ENCODE measurements at places on chromosomes 1 and 21. TPM values are rescaled to one million over a fixed set of nuclear protein-coding genes. Genes with fewer than 3 reads are reported as not detected.

DNA sequence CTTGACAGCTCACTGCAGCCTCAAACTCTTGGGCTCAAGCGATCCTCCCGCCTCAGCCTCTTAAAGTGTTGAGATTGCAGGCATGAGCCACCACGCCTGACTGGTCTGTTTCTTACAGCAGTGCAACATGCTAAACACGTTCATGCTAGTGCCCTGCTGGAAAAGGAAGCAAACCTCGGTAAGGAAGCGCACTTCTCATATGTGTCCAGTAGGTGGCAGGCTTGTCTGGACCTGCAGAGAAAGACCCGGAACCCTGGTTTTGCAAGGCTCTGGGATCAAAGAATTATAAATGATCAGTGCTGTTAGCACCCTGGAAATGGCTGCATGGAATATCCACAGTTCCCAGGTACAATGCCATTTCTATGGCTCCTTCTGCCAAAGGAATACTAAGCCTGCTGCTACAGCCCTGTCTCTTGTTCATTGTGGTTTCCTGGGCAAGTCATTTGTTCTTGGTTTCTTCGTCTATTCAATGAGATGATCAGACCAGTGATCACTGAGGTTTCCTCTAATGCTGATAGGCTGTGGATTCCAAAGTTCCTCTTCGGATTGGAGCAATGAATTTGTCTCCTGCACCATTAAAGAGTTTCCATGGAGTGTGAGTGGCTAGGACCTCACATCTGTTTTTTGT lies 15.9 kb downstream of the RNU5D-1 start:
- peak; percentile 67 for DNase-seq

GRCh38 chr21:44872649-44873355 lies 688 bp downstream of the PTTG1IP start:
- DNase-seq: peak; percentile 19

GRCh38 chr1:63931468-63931867 lies 157.7 kb downstream of the ROR1 start:
- DNase-seq: peak; percentile 70

AMY1A gene
- total RNA-seq: not detected

DNA sequence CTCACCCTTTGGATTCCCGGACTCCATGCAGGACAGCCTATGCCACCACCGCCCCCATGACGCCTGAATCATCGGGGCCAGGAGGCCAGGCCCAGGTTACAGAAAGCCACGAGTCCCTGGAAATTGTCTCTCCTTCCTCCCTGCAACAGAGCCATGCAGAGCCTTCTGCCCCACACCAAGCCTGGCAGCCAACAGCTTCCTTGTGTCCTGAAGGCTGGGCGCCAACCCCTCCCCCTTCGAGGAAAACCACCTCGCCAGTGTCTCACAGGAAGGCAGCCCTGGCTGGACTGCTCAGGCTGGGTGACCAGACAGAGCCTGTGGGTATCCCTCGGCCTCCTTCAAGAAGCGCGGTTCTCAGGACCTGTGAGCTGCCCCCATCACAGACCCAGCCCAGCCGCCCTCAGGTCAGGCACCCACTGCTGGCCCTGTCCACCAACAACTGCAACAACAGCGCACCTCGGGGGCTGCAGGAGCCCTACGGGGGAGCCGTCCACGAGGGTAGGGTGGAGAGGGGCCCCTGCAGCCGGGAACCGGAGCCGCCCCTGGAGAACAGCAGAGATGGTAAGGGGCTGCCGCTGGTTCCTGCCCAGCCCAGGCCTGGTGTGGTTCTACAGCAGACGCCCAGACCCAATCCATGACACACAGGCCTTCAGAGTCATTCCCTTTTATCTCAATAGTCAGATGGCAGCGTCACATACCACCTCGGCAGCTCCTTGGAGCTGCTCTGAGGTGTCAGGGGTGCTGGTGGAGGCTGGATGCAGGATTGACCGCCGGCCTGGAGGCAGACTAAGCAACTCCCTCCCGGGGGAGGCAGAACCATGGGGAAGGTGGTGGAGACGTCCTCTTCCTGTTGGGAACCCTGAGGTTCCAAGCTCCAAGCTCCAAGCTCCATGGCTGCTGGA lies 23.7 kb downstream of the KIAA1614 start:
- no peak for DNase-seq

CASQ1 gene
- total RNA-seq: not detected

- no peak for DNase-seq
Observed at GRCh38 chr1:230165536-230165935, 98.5 kb downstream of the GALNT2 start.

CNR2 gene
- total RNA-seq: not detected

TRABD2B gene
- total RNA-seq: not detected

DNA sequence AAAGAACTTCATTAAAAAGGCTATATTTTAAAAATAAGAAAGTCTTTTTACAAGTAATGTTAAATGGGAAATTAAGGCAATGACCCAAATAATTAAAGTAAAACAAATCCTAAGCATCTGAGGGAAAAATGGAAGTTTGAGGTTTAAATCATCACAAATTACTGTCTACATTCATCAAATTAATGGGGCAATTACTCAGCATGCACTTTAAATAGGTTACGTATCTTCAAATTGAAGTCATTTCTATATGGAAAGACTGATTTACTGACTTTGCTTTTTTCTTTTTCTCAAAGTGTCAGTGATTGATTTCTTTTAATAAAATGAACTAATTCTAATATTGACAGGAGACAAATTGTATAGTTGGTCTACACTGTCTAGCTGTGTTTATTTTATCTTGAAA lies 1452.3 kb downstream of the NCAM2 start:
- no peak for DNase-seq

TEKT2 gene
- not detected for total RNA-seq

DNA sequence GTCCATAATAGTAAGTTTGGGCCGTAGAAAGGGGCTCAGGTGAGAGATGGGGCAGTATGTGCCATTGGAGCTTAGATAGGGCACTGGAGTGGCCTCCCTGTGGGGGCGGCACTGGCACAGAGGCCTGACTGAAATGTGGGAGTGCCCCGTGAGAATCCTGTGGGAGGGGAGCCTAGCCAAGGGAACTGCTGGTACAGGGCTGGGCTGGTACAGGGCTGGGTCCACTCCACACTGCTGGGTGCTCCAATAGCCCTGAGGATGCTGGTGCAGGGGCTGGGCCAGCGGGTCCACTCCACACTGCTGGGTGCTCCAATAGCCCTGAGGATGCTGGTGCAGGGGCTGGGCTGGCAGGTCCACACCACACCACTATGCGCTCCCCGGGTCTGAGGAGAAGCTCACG lies 44.8 kb upstream of the PWP2 start:
- DNase-seq: no peak

DNA sequence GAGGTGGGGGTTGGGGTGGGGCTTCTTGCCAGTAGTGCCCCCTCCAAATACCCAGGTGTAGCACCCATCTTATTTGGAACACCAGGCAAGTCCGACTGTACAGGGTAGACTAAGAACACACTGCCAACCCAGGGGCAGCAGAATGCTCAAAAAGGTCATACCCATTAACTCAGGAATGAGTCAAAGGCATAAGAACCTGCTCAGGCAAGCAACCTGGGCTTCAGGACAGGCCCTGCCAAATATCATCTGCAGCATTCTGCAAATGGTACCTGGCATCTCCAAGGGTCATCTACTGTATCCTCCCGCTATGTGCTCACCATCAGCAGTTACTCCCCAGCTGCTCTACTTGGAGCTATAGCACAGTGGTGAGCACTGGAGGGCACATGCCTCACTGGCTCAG lies 19.4 kb downstream of the PEA15 start:
- no peak for DNase-seq

DENND2C gene
- total RNA-seq: 4.6 TPM

- DNase-seq: peak; percentile 77
Observed at GRCh38 chr1:156226116-156226538, 13.3 kb downstream of the PMF1 start.

NKAIN1 gene
- total RNA-seq: not detected

DNA sequence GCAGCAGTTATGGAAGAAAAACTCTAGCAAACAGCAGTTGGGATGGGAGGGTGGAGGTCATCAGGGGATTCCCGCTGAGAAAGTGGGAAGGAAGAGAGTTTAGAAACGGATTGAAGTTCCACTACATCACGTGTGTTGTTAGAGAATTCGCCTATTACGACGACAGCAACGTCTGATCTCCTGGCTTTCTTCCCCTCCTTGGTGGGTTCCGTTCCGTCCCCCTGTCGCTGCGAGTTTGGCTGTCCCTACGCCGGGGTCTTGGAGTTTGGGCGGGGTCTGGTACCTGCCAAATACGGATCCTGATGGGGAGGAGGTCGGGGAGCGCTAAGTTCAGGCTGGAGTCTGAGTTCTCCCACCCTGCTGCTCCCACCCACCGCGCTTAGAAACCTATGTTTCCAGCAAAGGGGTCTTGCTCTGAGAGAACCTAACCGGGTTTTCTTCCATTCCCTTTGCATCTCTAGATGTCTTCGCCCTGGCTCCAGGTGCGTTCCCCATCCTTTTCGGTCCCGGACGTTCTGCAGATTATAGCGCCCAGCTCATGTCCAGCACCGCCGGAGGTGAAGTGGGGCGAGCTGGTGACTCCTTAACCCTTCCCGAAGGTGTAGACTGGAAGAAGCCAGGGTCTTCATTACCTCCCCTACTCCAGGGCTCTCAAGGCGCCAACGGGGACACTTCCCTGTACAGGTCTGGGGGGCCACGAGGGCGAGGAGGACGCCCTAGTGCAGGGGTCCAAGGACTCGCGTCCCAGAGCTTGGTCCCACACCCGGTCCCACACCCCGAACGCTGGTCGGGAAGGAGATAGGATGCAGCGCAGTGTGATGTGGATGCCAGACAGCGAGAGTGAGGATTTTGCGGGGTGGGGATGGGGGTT lies 641 bp upstream of the KCNK2 start:
- no peak for DNase-seq

GRCh38 chr1:13817906-13818305 lies 117.9 kb downstream of the PRDM2 start:
- DNase-seq: no peak

Measured in LHCN-M2 (cell line).